Smooth muscle cell of the umbilical artery (primary cell): ENCODE measurements at places on chromosomes 5 and 9. TPM values are rescaled to one million over a fixed set of nuclear protein-coding genes. Genes with fewer than 3 reads are reported as not detected.

Gene SLC6A3
- total RNA-seq = not detected in 2 replicates

Gene STKLD1
- total RNA-seq = 0.28 and 0.59 TPM in 2 replicates

Gene CARTPT
- not detected in 2 replicates for total RNA-seq

Gene ZNF366
- total RNA-seq = 0.05 TPM in 1 of 2 replicates, not detected in the other

Gene BHMT2
- total RNA-seq = 0.59 and 1.2 TPM in 2 replicates

Gene GCNT1
- total RNA-seq = 27.3 and 38.4 TPM in 2 replicates

Gene GPR21
- 0.89 and 0.97 TPM in 2 replicates for total RNA-seq

Gene PCDHA1
- total RNA-seq = under 0.01 and 0.09 TPM in 2 replicates

Gene ANKHD1
- 43.9 and 69.1 TPM in 2 replicates for total RNA-seq

Gene TRIM36
- 1.4 and 1.5 TPM in 2 replicates for total RNA-seq

Gene MEIKIN
- not detected in 2 replicates for total RNA-seq

Gene HACD4
- 2.1 and 4.2 TPM in 2 replicates for total RNA-seq

Gene GFI1B
- 0.05 TPM in 1 of 2 replicates, not detected in the other for total RNA-seq

Gene SH3TC2
- 1.2 TPM in 2 replicates for total RNA-seq

Gene AK8
- total RNA-seq = under 0.01 and 0.14 TPM in 2 replicates

Gene ADRA1B
- under 0.01 and 0.23 TPM in 2 replicates for total RNA-seq

Gene SPINK5
- not detected in 2 replicates for total RNA-seq

Gene PTGER4
- 1.5 and 2.7 TPM in 2 replicates for total RNA-seq

Gene IFNW1
- not detected in 2 replicates for total RNA-seq

Gene SH3PXD2B
- 32.7 and 51.0 TPM in 2 replicates for total RNA-seq

Gene MSMP
- 0.30 and 0.55 TPM in 2 replicates for total RNA-seq

Gene CCIN
- total RNA-seq = 2.7 and 4.8 TPM in 2 replicates
